ENCODE measurements at places on chromosomes 16 and 17.

- peak; percentile 78 for DNase-seq
These were observed 3.5 kb downstream of the CYB561 start for GRCh38 chr17:63442549-63443035.

DNA sequence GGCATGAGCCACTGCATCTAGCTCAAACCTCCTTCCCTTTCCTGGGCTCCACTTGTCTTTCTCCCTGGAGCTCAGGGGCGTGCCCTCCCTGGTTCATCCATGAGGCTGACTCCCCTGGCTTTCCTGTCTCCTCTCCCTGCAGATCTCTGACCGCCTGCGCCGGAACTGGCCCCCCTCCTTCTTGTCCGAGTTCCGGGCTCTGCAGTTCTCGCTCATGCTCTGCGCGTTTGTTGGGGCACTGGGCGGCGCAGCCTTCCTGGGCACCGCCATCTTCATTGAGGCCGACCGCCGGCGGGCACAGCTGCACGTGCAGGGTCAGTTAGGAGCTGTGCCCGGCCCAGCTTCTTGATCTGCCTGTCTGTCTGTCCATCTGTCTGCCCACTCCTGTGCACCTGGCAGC, 1.2 kb upstream of the LAT start:
- DNase-seq = no peak

GRCh38 chr16:56618138-56618537, 7.4 kb upstream of the MT1E start:
- DNase-seq = no peak

DNA sequence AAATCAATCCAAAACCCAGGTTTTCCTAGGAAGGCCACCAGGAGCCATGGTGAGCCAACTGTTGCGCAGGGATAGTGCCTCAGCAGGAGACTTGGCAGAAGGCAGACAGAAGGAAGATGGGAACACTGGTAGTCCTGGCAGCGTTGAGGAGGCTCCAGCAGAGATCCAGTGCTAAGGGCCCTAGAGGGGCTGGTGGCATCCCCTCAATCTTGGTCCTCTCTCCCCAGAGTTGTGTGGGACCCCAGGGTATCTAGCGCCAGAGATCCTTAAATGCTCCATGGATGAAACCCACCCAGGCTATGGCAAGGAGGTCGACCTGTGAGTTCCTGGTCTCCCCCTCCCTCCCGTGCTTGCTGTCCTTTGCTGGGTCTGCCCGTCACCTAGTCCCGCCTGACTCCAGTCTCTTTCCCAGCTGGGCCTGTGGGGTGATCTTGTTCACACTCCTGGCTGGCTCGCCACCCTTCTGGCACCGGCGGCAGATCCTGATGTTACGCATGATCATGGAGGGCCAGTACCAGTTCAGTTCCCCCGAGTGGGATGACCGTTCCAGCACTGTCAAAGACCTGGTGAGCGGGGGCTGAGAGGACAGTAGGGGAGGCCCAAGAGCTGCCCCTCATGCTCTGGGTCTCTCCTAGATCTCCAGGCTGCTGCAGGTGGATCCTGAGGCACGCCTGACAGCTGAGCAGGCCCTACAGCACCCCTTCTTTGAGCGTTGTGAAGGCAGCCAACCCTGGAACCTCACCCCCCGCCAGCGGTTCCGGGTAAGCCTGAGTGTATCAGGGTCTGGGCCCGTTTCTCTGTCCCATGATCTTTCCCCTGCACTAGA, 5.7 kb downstream of the CFAP119 start:
- no peak for DNase-seq

DNA sequence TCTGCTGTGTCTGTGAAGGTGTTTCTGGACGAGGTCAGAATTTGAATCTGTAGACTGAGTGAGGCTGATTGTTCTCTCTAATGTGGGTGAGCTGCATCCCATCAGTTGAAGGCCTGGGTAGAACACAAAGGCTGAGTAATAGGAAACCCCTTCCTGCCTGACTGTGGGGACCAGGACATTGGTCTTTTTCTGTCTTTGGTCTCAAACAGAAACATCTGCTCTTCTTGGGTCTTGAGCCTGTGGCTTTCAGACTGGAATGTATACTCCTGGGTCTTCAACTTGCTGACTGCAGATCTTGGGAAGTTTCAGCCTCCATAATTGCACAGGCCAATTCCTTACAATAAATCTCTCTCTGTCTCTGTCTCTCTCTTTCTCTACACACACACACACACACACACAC, 19.6 kb upstream of the LRRC75A start:
- no peak for DNase-seq

DNA sequence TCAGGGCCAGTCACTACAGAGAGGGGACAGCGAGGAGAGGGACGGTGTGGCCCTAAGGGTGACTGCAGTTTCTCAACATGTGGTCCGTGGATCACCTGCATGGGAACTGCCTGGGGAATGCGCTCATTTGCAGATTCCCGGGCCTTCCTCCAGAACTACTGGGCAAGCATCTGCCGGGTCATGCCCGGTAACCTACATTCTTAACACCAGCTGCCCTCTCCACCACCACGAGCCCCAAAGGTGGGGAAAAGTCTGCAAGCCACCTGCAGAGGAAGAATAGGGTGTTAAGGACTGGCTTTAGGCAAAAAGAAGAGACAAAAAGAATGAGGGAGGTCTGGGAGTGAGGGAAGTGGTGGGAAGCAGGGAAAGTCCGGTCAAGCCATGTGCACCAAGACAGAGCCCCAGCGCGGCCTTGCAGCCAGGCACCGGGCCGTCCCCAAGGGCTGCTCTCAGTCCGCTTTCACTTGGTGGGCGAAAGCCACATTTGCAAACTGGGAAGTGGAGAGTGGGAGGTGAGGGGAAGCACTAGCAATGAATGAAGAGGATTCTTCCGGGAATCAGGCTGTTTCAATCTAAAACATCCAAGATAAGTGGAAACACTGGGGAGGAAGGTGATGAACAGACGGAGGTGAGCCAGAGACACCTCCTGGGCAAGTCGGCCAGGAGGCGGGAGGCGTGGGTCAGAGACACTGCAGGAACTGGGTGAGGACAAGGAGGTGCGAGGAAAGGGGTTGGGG, 70.3 kb downstream of the N4BP1 start:
- no peak for DNase-seq

- DNase-seq = peak; percentile 44
These were observed 9.0 kb downstream of the KRTAP9-7 start for GRCh38 chr17:41284546-41284945.

- DNase-seq = no peak
These were observed 9.2 kb upstream of the TBX4 start for GRCh38 chr17:61442878-61443474.

DNA sequence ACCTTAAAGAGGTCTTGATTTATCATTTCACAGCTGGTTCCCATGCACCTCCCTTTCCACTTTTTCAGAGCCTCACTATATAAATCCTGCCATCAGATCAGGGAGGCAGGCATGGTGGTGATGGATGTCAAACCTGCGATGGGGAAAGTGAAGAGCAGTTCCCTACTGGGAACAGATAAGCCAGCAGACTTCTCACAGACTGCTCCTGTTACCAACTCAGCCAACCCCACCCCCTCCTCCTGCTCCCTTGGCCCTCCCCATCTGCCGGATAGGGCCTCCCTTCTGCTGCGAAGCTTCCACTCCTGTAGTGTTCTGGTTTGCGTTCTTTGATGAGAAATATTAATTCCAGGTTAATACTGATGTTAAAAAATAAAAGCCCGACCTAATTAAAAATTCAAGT, 232.1 kb downstream of the STX8 start:
- DNase-seq = no peak

DNA sequence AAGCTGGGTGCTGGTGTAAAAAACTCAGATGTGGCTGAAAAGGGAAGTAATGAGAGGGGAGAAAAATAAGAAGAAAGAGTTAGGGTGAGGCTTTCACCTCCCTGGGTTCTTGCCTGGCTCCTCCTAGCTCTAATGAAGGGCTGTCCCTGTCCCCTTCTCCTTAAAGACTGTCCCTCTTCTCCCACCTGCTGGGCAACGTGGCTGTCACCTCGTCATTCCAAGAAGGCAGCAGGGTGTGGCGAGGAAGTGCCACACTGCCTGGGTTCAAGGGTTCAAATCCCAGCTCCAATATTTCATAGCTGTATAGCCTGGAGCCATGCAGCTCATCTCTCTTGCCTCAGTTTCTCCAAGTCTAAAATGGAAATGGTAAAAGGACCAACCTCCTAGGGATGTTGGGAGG, 122.5 kb upstream of the CACNG5 start:
- peak; percentile 9 for DNase-seq

DNA sequence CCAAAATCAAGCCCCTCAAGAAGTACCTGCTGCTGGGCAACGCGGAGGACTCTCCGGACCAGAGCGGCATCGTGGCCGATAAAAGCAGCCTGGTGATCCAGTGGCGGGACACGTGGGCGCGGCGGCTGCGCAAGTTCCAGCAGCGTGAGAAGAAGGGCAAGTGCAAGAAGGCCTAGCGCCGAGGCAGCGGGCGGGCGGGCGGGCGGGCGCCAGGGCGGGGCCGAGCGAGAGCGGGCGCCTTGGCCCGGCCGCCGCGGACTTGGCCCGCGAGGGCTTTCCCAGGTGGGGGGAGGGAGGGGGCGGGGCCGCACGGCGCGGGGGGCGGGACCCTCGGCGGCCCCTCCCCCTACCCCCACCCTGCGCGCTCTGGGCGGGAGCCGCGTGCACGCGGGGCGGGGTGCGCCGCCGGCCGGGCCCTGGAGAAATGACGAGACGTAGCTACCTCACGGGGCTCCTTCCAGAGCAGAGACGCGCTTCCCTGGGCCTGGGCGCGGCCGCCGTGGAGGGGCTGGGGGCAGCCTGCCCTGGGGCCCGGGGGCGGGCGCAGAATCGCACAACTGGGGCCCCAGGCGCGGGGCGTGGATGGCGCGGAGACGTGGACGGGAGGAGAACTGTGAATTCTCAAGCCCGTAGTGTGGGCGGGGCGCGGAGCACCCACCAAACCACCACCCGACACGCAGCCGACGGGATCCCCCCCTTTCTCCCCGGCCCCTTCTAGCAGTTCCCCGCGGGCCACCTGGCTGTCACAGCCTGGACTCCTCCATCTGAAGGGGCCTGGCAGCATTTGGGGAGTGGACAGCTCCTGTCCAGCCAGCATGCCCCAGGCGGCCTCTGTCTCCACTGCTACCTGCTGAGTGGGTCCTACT, 218.7 kb downstream of the NTN1 start:
- DNase-seq = peak; percentile 85

DNA sequence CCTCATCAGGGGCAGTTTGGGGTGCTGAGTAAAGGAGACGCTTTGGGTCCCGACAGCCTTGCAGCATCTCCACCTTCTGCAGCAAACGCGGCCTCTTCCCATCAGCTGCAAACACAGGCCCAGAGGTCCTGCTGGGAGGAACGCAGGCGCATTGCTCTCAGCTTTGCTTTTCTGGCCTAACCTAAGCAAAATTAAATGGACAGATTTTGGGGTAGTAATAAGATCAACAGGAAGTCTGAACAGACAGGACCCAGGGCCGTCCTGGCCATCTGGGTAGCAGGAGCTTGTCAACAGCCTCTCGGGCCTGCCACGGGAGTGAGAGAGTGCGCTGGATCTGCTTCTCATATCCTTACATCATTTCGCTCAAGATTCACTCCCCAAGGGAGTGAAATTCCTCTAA, 7.2 kb downstream of the NUBP1 start:
- DNase-seq = no peak
